Daoy (cell line): ENCODE measurements at places on chromosomes 3 and 15. TPM values are rescaled to one million over a fixed set of nuclear protein-coding genes. Genes with fewer than 3 reads are reported as not detected.

DNA sequence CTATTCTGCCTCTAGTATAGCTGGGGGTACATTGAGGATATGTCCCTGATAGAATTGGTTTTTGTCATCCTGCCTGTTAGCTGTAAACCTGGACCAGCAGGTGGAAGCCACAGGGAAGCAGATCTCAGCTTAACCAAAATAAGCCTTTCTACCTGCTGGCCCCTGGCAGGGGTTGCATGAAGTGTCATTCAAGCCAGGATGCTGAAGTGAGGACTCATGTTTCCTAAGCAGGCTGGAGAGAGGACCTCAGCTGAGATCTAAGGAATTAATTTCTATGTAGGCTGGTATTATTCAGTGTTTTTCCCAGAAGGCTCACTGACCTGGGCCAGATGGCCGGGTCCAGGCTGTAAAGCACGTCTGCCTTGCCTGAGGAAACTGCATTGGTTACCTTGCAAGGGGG, 128.9 kb downstream of the MEGF11 start:
- no peak for DNase-seq

GRCh38 chr3:111582120-111582474, 13.0 kb downstream of the ZBED2 start:
- DNase-seq: peak; percentile 84

DNA sequence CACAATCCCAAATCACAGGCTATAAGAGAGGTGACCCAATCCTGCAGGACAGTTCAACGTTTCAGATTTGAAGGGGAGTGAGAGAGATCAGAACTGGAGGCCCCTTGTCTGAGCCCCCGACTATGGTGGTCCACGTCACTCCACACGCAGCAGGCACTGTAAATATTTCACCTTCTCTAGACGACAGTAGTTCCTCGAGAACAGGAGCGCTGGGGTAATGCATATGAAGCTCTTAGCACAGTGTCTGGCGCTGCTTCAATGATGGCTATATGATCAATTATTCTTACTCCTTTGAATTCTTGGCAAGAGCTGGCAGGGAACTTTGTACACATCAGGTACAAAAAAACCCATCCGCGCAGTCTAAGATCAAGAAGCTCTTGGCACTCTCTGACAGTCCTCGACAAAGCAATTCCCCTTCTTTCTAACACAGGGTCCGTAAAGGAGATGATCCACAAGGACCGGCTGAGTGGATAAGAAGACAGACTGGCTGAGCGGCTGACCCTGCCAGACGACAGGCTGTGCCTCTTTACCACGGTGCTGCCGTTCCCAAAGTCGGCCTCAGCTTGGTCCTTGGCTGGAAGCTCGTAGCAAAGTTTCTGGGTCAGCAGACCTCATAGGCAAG, 522 bp upstream of the NRROS start:
- peak; percentile 20 for DNase-seq

DNA sequence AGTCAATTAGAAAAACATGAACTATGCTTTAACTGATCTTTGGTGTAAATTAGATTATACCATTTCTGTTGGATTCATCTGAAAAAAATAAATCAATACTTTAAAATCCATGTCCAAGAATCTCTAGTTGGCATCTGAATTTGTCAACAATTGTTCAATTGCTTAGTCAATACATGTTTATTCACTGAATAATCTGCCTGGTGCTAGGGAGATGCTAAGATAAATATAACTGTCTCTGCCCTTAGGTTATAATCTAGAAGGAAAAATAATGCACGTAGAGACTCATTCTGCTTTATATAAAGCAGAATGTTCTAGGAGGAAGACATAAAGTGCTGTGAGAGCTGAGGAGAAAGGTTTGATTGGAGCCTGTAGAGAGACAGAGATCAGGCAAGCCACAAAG, 537.2 kb upstream of the IL12A start:
- no peak for DNase-seq

DNA sequence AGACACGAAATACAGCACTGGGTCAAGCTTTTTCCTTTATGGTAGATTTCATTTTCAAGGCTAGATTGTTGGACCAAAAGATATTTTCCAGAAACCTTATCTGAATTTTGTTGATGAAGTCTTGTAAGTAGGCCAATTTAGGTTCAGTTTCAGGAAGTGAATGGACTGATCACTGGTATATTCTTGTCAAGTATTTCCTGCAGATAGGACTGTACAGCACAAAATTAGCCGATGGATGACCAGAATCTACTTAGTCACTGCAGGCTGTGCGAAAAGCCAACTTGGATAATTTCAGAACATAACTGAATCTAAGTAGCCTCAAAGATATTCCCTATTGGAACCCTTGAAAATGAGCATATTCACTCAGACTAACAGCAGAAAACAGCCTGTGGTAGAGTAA, 206.5 kb downstream of the NR1D2 start:
- no peak for DNase-seq

- peak; percentile 60 for DNase-seq
These were observed 453.1 kb downstream of the IL5RA start for GRCh38 chr3:2656806-2657777.

WNT7A gene
- total RNA-seq: 0.09 and 0.29 TPM in 2 replicates

KLHL40 gene
- not detected in 2 replicates for total RNA-seq

ZIC1 gene
- 10.3 and 19.5 TPM in 2 replicates for total RNA-seq

PCLAF gene
- total RNA-seq: 56.8 and 61.5 TPM in 2 replicates
